ENCODE measurements at places on chromosomes 4 and X.

DNA sequence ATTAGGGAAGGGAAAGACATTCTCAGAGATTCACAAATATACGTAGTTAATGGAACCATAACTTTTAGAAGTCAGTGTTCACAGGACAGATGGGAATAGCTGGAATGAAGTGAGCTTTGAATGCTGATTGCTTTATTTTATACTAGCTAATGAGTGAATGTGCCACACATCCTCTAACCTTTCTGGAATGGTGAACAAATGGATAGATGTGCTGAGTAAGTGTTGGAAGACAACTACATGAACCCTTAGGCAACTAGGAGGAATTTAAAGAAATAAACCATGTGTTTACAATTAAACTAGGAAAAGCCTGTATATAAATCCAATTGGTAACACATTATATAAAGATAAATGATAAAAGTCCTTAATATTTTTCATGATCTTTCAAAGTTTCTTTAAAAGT lies 91.6 kb upstream of the LIMCH1 start:
- no peak for DNase-seq

- no peak for DNase-seq
Measured at GRCh38 chr4:188989371-188989770, 850.1 kb downstream of the TRIML1 start.

DNA sequence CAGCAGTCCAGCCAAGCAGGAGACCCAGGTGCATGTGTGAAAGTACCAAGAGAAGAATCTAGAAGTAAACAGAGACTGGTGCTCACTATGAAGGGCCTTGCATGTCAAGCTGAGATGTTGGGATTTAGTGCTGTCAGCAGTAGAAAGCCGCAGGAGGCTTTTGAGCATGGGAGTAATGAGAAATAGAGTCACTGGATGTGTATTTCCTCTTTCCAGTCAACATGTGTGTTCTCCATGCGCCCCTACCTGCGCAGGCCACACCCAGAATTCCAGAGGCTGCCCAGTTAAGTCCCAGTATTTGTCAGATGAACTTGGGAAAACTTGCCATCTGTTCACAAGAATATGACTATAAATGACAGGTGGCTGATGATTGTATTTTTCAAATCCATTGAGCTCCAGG lies 4.5 kb upstream of the MAMLD1 start:
- DNase-seq, result no peak

DNA sequence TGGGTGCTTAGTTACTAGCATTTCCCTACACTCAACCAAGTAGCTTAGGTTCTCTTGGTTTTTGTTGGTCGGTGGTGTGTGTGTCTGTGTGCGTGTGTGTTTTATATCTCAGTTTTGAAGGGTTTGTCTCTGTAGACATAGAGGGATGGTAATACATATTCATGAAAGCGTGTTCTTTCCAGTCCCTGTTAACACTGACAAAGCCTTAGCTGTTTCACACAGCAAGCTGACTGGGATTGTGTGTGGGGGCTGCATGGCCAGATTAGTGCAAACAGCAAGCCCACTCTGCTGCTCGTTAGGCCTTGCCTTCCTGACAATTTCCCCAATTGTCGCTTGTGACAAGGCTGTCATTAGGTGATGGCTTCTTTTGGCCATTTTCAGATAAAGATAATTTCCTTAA lies 43.9 kb downstream of the ALPK1 start:
- no peak for DNase-seq

GRCh38 chr4:8556341-8557150 lies 23.6 kb upstream of the GPR78 start:
- no peak for DNase-seq

All from NCI-H2029 treated with DMSO at 0.1 percent for 48 hours (cell line).